Activated effector memory CD4-positive, alpha-beta T cell treated with anti-CD3 and anti-CD28 coated beads, Interleukin-2, amount 50 U/mL, for 16 hours (primary cell): ENCODE measurements at places on chromosomes 12 and 14.
A peak's percentile ranks its signal among the peaks of the same experiment; 100 is the strongest.

DNA sequence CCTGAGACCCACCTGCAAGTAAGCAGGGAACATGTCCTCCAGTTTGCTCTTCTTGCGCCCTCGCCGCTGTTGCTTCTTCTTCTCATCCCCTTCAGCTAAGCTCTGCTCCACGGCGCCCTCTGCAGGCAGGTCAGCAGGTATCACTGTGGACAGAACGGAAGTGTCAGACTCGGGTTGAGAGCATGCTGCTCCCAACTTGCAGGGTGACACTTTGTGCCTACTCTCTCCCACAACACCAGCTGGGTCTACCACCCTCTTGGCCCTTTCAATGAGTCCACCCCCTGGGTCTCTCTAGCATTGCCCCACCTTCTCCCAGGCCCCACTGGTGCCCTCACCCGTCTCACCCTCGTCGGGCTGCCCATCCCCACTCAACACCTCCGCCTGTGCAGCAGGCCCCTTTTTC, 16.7 kb downstream of the KMT2D start:
- peak; percentile 91 for DNase-seq

GRCh38 chr14:93301821-93302447, 30.9 kb downstream of the BTBD7 start:
- no peak for DNase-seq

GRCh38 chr12:16555630-16556029, 50.3 kb downstream of the LMO3 start:
- DNase-seq, result no peak

DNA sequence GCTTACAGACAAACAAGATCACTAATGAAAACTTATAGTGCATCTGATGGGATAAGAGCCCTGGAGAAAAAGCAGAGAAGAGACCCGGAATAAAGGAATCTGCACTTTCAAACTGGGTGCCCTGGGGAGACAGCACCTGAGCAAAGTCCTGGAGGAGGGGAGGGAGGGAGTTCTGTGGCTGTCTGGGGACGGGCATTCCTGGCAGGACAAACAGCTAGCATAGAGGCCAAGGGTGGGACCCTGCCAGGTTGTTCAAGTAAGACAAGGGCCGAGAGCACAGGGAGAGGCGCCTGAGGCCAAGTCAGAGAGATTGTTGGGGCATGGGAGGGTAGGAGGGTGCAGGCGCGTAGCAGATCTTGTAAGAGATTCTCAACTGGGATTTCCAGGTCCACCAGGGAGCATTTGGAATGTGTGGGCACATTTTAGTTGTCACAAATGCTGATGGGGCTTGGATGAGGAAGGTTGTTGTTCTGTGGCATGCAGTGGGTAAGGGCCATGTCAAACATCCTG, 14.2 kb downstream of the IQSEC3 start:
- DNase-seq, result no peak

GRCh38 chr12:49358483-49359141, 8.7 kb upstream of the SPATS2 start:
- peak; percentile 73 for DNase-seq

GRCh38 chr12:101608301-101609133, 13.7 kb downstream of the MYBPC1 start:
- no peak for DNase-seq

- no peak for DNase-seq
Observed at GRCh38 chr12:84763107-84763506, 149.5 kb downstream of the SLC6A15 start.

DNA sequence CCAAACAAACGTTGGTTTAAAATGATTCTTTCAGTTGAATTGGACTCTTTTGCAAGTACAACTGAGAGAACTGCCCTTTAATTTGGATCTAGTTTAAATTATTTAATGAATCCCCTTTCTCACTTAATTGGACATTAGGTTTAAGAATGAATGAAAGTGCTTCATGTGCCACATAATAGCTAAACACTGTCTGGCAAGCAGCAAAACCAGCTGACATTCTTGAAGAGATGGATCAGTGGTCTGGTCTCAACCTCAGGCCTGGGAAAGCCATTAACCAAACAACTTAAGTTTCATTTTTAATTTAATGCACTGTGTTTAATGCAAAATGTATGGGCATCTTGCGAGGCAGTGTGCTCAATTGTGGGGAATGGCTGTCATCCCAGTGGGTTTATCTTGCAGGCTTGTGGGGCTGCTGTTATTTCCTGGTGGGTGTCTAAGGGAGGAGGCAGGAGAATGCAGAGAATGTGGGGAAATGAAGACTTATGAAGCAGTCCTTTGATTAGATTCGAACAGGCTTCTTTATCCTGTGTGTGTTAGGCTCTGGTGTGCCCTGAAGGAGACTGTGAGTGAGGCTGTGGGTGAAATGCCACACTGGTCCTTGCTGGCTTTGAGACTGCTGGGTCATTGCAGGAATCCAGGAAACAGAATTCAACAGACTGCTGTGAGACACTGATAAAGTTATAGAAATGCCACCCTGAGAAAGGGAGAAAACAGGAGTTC, 144.1 kb upstream of the PELI2 start:
- DNase-seq, result no peak

- DNase-seq, result no peak
Observed at GRCh38 chr12:8917751-8918150, 3.4 kb downstream of the PHC1 start.

- no peak for DNase-seq
Observed at GRCh38 chr14:99066378-99066777, 205.6 kb downstream of the BCL11B start.

- no peak for DNase-seq
Observed at GRCh38 chr14:51018521-51018920, 74.2 kb upstream of the PYGL start.

DNA sequence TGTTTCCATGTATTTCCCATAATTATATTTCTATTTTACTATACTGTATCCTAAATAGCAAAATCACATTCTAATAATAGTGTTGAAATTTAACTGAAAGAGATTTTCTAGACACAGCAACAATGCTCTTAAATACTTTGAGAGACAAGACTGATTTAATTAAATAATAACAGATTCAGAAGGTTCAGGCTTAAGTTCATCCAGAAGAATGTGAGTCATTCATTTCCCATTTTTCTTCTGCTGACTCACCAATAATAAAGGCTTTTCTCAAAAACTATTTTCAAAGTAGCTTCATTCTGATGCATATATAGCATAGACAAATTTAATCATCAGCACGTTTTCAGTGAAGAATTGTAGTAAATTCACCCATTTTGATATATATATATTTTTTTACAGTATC, 481.4 kb downstream of the MDGA2 start:
- no peak for DNase-seq

- DNase-seq, result no peak
Observed at GRCh38 chr12:76329159-76329558, 19.1 kb downstream of the BBS10 start.

DNA sequence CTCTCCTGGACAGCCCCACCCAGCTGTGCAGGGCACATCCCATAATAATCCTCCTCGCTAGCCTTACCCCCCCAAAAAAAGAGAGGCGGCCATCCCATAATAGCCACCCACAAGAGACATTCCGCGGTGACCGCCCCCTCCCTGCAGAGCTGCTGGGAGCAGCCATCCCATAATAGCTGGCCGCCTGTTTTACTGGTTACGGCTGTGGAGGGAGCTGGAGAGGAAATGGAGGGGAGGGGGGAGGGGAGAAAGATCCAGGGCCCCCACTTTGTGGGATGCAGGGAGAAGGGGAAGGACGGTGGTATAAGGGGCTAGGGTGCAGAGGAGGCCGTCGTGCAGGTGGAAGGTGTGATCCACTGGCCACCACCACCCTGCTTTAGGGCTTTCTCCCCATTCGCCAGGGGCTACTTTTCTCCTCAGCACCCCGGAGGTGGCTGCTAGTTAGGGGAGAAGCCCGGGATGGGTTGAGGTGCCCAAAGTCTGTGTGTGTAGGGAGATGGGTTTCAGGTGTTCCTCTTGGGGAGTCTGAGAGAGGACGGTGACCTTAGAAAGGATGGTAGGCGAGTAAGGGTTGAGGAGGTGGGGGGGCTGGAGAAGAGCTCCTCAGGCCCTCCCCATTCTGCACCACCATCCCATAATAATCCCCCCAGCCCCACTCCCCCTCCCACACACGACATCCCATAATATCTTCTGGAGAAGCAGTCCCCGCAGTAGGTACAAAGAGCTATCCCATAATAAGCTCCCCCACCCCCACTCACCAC, 6.0 kb upstream of the CHD4 start:
- DNase-seq, result no peak

GRCh38 chr12:65603438-65604351, 220.6 kb upstream of the HMGA2 start:
- no peak for DNase-seq

GRCh38 chr14:95531473-95531872, 3.4 kb upstream of the GLRX5 start:
- no peak for DNase-seq

- peak; percentile 68 for DNase-seq
Observed at GRCh38 chr12:89160716-89161123, 191.6 kb downstream of the DUSP6 start.

GRCh38 chr12:61923152-61923551, 337.1 kb upstream of the USP15 start:
- no peak for DNase-seq

DNA sequence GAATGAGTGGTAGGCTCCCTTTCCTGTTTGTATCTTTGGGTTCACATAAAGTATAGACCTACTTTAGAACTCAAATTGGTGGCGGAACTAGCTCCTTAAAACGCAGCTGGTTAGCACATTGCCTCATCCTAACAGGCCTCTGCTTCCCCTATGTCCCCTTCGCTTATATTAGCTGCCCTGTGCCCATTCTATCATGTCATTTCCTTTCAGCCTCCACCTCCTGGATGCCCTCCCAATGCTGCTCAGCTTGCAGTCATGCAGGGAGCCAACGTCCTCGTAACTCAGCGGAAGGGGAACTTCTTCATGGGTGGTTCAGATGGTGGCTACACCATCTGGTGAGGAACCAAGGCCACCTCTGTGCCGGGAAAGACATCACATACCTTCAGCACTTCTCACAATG, 3.5 kb downstream of the DAZAP2 start:
- no peak for DNase-seq

DNA sequence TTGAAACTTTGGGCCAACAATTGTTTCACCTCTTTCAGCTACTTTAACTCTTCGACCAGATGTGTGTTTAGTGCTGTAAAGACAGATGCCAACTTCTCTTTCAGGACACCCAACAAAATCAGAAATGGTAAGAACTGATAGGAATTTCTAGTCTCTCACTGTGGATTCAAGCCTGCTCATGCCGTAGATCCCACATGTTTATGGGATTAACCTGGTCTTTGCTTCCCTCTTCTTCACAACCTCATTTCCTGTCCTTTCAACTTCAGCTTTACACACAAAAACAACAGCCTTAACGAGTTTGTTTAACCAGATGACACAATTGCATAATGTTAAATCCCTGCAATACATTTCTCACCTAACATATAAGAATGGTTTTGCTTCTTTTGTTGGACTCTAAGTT, 1031.9 kb upstream of the LRFN5 start:
- no peak for DNase-seq

GRCh38 chr14:38971258-38971921, 131.6 kb downstream of the SEC23A start:
- DNase-seq, result no peak

- no peak for DNase-seq
Observed at GRCh38 chr12:8894378-8894777, 19.9 kb upstream of the PHC1 start.

- DNase-seq, result no peak
Observed at GRCh38 chr12:13631873-13632272, 349.5 kb downstream of the GRIN2B start.

GRCh38 chr12:51675071-51675803, 84.2 kb downstream of the SCN8A start:
- no peak for DNase-seq

DNA sequence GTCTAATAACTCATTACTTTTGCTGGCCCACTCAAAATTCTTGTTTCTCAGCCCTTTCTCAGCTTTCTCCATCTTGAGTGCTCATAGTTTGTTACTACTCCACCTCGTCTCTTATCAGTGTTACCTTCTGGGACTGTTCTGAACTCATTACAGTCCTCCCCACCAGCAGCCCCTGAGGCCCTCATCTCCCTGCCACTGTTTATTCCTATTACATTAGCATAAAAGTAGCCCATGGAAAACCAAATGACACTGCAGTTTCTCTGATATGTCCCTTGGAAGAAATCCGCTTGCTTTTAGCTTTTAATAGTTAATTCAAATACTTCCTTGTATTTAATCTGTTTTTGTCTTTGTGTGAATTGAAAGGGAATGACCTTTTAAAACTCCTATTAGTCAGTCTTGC, 7.6 kb downstream of the AKAP6 start:
- no peak for DNase-seq

DNA sequence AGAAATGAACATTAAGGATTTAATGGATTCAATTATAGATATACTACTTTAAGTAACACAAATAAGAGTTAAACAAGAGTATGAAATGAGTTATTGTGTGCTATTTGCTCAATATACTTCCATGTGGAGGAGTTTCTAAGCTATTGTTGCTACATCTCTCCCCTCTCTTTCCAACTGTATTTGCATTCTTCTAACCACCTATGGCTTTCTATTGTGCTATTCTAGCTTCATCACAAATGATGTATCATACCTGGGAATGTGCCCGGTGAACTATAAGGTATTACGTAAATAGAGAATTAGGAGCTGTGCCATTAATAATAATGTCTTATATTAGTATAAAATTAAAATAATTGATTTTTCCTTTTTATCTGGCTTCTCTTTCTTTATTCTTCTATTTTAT, 87.1 kb upstream of the PLEKHG7 start:
- no peak for DNase-seq

DNA sequence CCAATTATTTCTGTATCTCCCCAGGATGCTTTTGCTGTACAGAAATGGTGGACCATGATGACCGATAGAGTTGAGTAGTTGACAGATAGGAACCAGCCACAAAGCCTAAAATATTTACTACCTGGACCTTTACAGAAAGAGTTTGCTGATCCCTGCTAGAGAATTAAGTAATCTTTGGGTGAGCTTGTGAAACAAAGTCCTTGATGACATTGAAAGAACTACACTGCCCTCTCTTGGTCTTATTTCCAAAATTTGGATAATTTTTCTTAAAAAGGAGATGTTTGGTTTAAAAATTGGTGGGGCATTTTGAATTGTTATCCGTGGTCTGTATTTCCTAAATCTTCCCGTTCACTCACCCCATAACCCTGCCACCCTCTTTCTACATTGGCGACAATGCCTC, 13.7 kb upstream of the TCTN1 start:
- no peak for DNase-seq

- DNase-seq, result no peak
Observed at GRCh38 chr12:65449400-65449799, 170.9 kb downstream of the MSRB3 start.

GRCh38 chr14:35114036-35114435, 7.8 kb downstream of the PPP2R3C start:
- DNase-seq, result no peak

DNA sequence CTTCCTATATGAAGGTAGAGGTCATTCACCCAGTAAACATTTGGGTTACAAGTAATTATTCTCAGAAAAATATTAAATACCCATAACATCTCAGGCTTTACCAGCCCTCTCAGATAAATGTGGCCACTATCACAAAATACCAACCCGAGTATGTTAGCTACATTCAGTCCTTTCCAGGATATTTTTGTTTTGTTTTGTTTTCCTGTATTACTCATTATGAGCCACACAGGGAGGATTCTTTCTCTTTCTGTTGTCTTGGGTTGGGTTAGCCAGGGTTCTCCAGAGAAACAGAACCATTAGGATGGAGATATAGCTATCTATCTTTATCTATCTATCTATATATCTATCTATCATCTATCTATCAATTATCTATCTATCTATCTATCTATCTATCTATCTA, 947.6 kb upstream of the MDGA2 start:
- DNase-seq, result no peak

- no peak for DNase-seq
Observed at GRCh38 chr14:67765192-67765834, 51.1 kb downstream of the ZFYVE26 start.

- no peak for DNase-seq
Observed at GRCh38 chr14:22566845-22567244, 22.2 kb downstream of the DAD1 start.

GRCh38 chr12:111068290-111068689, 147.9 kb upstream of the MYL2 start:
- no peak for DNase-seq
